Activated naive CD4-positive, alpha-beta T cell treated with anti-CD3 and anti-CD28 coated beads, Interleukin-2, amount 50 U/mL, for 16 hours (primary cell): ENCODE measurements at places on chromosomes 4 and X.

GRCh38 chr4:181507180-181507835, 735.9 kb upstream of the TENM3 start:
- no peak for DNase-seq

- DNase-seq: no peak
These were observed 354.1 kb downstream of the CAMK2D start for GRCh38 chr4:113407409-113407808.

GRCh38 chr4:44661940-44662622, 10.7 kb upstream of the YIPF7 start:
- DNase-seq: no peak

- DNase-seq: no peak
These were observed 882.9 kb downstream of the FSTL5 start for GRCh38 chr4:161280929-161281328.

DNA sequence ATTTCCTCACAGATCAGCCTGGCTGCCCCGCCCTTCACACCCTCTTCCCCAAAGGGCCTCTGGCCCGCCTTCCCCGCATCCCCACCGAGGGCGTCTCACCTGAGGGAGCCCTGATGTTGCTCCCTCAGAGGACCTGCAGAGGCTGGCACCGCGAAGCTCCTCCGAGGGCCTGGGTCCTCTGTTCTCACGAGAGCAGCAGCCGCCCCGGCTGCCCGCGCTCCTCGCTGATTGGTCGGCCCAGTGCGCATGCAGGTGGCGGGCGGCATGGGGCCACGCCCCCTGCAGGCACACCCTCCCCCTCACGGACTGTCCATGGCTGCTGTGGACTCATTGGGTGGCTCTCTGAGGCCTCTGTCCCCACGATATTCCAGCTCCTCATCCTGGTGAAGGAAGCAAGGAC, at the start of gene FAM9C:
Gene FAM9C, minus strand, starts transcription at position 180 of the 400 bp plus-strand sequence. CDS start 831 bp downstream, outside the sequence.
- no peak for DNase-seq

DNA sequence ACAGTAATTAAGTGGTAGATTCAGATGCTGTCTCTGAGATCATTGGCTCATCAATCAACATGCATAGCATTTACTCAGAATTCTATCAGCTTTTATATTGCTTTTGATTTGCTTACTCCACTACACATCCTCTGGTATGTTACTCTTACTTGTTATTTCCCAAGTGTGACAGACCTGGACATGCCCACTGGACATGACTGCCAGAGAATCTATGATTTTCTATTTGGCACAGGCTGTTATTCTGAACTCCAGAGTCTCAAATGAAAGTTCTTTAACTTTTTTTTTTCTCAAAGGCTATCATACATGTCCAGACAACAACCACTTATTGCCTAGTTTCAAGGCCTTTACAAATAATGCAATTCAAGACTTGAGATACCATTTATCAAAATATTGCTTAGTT, 116.1 kb upstream of the ARHGAP24 start:
- DNase-seq: no peak

DNA sequence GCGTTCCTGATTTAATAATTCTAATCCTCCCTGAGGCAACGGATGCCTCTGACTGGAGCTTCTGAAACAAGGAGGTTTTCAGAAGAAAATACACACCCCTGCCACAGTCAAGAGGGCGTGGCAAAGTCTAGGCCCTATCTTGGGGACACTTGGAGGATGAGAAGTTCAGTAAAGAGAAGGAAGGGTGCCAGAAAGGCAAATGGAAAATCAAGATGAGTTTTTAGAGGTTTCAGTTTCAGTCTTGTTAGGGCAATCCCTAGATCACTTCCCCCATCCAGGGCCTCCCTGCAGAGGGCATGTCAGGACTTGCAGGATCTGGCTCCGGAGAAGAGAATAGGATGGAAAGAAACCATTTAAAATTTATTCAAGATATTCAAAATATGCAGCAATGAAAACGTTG, 28.5 kb upstream of the FGF2 start:
- no peak for DNase-seq

DNA sequence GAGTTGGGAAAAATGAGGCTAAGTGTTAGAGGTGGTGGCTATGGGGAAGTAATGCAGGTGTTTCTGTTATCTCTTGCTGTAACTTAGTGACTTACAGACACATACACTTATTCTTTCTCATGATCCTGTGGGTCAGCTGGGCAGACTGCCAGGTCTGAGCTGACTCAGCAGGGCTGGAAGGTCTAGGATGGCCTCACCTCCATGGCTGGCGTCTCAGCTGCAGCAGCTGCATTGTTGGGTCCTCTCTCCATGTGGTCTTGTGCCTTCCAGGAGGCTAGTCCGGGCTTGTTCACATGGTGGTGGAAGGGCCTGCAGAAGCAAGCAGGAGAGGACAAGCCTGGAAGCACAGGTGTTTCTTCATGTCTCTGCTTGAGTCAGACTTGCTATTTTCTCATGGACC, 172.7 kb downstream of the NHS start:
- no peak for DNase-seq

GRCh38 chr4:2928242-2929176, 34.7 kb downstream of the NOP14 start:
- DNase-seq: no peak

- DNase-seq: no peak
These were observed 73.0 kb upstream of the ZNF518B start for GRCh38 chr4:10530137-10530786.

DNA sequence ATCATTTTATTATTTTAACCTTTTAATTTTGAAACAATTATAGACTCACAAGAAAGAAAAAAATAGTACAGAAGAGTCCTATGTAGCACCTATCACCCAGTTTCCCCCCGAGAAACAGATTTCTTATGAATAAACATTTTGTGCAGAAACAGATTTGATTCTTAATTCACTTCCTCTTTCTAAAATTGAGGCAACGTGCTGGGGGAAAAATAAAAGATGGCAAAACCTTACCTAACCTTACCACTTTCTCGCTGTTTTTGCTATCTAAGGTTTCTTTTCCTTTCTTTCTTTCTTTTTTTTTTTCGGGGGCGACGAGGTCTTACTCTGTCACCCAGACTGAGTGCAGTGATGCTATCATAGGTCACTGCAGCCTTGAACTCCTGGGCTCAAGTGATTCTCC, 4.3 kb upstream of the CLNK start:
- no peak for DNase-seq

- no peak for DNase-seq
These were observed 928.3 kb downstream of the GLUD2 start for GRCh38 chrX:121975671-121976070.

GRCh38 chr4:1122505-1122904, 9.1 kb upstream of the RNF212 start:
- DNase-seq: no peak

GRCh38 chr4:11514779-11515419, 86.2 kb upstream of the HS3ST1 start:
- no peak for DNase-seq

DNA sequence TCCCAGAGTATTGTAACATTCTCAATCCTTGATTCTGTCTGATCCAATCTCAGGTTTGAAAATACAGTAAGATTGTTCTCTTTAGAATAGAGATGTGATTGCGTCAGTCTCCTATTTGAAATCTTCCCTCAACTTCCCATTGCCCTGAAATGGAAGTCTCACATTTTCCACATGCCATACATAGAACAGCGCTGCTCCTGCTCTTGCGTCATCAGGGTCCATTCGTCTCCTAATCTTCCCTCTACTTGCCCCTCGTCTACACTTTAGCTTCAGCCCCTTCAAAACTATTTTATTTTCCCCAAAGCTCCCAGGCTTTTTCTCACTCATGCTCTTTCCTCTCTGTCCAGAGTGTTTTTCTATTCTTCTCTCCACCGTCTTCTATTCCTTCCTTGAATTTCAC, 301.7 kb upstream of the MAGEB2 start:
- no peak for DNase-seq

DNA sequence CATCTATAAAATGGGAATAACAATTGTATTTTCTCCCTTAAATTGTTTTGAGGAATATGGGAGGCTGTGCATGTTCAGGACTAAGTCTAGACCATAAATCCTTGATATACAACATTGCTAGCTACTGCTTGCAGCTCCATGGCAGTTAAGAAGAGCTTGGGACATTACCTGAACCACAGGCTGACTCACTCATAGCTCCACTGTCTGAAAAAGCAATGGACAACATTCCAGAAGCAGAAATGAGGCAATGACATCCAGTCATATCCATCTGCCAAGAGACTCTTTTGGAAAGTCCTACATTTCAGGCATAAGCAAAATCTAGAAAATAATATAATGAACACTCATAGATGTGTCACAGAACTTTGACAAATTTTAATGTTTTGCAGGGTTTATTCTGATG, 167.3 kb upstream of the LEF1 start:
- DNase-seq: no peak

- DNase-seq: no peak
These were observed 48.9 kb upstream of the TEX13A start for GRCh38 chrX:105269386-105269785.

DNA sequence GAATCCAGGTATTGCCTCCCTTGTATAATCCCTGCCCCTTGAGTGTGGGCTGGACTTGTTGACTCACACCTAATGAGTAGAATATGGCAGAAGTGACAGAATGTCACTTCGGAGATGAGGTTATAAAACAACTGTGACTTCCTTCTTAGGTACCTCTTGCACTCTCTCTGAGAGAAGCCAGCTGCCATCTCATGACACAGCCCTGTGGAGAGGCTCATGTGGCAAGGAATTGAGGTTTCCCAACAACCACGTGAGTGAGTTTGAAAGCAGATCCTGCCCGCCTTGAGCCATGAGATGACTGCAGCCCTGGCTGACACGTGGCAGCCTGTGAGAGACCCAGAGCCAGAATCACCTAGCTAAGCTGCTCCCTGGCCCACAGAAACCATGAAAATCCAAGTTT, 13.5 kb downstream of the ASB11 start:
- no peak for DNase-seq

- no peak for DNase-seq
These were observed 240.1 kb upstream of the CTSO start for GRCh38 chr4:156193800-156194199.

DNA sequence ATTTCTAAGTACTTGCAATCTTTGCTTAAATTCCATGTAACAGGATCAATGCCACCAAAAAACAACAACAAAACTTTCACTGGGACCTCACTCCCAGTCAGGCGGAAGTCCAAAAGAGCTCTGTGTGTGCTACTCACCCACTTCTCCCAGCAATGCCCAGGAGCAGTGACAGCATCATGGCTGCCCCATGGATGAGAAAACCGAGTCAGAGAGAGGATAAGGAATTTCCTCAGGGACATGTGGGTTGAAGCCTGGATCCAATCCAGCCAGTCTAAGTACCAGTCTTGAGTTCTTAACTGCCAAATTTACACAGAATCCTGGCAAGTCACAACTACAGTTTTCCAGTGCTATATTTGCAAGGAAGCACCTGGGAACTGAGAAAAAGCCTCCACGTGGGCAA, 64.5 kb downstream of the STX18 start:
- DNase-seq: no peak

DNA sequence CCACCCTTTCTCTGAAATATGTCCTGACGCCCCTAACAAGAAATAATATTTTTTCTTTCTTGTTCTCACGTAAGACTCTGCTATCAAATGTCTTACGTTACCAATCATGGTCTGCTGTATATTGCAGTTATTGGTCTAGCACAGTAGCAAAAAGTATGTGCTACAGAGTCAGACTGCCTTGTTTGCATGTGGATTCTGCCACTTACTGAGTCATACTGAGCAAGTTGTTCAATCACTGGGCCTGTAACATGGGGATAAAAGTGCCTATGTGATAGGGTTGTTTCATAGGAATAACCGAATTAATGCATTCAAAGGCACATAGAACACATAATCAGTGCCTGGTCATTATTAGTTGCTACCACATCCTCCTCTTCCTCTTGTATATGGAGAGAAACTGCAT, 14.1 kb downstream of the RPGR start:
- no peak for DNase-seq

- no peak for DNase-seq
These were observed 131.9 kb downstream of the FHIP1A start for GRCh38 chr4:151540728-151541388.

DNA sequence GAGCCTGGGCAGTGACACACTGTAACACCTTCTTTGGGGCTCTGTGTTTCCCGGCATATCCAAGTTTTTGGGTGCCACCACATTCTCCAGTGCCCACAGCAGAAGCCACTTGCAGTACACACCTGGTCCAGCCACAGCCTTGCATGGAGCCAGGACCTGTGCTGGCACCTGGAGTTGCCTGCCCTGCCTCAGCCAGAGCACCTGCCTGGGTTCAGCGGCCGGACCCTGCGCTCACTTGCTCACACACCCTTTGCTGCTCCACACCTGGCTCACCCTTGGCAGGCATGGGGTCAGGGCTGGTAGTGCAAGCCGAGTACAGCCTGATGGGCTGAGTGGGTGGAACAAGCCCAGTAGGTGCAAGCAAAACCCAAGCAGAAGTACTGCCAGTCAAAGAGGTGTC, 1511.1 kb downstream of the TECRL start:
- DNase-seq: no peak

DNA sequence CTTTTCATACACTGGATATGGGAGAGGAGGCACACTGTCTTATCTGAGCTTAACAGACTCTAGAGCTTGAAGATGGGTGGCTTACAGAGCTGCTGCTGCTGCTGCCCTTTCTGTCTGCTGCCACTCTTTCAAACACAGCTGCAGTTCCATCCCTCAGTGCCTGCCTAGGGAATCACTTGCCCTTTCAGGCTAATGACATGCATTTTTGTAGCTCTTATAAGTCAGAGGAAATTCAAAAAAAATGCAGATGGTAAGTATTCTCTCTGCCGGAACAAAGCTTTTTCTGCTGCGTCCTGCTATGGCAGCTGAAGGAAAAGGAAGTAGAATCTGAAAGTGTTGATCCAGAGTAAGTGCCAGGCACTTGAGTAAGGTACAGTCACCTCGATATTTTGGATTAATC, 460.4 kb upstream of the DIAPH2 start:
- no peak for DNase-seq

GRCh38 chrX:38627683-38628082, 66.3 kb downstream of the TSPAN7 start:
- DNase-seq: peak; percentile 8

- DNase-seq: no peak
These were observed 20.4 kb upstream of the GDPD2 start for GRCh38 chrX:70402721-70403120.

- DNase-seq: no peak
These were observed 172.8 kb downstream of the FBXW7 start for GRCh38 chr4:152363086-152363485.

- DNase-seq: no peak
These were observed 195.2 kb upstream of the EPHA5 start for GRCh38 chr4:65865489-65865888.

DNA sequence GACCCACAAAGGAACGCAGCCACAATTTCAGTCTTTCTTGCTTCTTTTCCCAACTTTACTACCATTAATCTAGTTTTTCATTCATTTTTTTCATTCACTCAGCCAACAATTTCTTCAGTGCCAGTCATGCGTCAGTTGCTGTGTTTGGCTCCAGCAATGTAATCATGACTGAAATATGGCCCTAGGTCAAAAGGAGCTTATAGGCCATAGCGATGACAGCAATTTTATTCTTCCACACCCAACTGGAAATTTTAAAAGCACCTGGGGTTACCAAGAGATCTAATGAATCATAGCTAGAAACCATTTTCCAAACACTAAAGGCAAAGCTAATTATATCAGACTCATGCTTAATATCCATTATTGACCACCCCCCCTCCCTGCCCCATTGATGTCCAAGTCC, 29.8 kb upstream of the C1QTNF7 start:
- no peak for DNase-seq

- DNase-seq: no peak
These were observed 8.7 kb downstream of the DKK2 start for GRCh38 chr4:107027379-107027778.
